ENCODE measurements at places on chromosomes 6 and 20.

DNA sequence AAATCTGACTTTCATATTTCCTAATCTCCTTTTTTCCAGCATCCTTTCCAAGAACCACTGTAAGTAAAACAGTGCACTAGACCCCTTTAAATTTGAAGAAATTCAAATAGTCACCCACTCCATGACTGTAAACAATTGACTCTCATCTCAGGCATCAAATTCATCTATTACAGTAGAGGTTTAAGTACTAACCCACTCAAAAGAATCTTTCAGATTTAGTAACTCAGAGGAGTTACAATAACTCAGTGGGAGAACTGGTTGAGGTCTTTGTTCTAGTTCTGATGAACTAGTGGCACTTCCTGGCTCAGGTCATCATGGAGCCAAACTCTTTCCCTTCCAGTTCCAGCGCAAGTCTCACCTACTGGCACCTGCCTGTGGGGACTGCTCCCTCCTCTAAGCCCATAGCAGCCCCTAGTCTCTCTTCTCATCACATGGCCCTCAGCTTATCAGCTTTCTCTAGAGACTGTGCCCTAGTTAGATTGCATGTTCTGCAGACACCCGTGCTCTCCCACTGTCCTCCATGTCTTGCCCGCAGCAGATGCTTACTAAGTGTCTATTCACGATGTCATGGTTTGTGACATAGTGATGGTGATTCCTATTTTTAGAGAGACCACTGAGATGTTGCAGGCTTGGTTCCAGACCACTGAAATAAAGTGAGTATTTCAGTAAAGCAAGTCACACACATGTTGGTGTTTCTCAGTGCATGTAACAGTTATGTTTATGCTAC, 196.2 kb downstream of the TBC1D7 start:
- no peak for DNase-seq

- no peak for DNase-seq
Observed at GRCh38 chr20:8156235-8157079, 24.4 kb downstream of the PLCB1 start.

- DNase-seq, result no peak
Observed at GRCh38 chr20:60565083-60565482, 606.9 kb downstream of the CDH26 start.

- no peak for DNase-seq
Observed at GRCh38 chr20:47032933-47033578, 138.4 kb downstream of the EYA2 start.

- DNase-seq, result no peak
Observed at GRCh38 chr6:48229841-48230240, 118.8 kb upstream of the PTCHD4 start.

Measured in globus pallidus (tissue), 1 donor.